ENCODE measurements at places on chromosomes 6 and 20.

GRCh38 chr6:34539181-34539580 lies 16.9 kb downstream of the SPDEF start:
- DNase-seq = no peak

GRCh38 chr20:16158090-16158975 lies 414.9 kb downstream of the KIF16B start:
- no peak for DNase-seq

DNA sequence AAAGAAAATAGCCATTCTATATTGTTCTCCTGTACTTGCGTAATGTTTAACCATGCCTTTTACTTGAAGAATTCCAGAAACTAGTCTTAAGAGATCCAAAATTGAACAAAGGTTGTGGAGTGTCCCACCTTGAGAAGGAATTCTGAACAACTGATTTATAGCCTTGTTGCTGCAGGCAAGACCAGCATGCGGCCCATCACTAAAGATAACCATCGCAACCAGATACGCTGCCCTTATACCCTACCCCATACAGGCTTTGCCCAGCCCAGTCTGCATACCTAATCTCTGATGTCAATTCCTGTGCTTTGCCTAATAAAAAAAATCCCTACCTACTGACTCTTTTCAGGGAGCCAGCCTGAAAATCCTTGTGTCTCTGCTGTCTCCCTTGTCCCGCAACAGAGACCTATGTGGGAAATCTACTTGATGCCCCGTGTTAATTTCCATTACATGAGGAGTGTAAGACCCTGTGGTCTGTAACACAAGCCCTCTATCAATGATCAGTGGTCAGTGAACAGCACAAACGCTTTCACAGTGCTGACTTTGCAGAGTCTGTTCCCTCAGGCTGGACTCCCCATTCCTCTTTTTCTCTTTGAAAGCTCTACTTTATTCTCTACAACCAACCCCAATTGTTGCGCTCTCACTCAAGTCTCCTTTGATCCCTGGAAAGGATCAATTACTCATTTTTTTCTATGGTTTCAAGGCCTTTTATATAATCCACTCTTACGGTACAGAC lies 125.7 kb upstream of the BTBD3 start:
- DNase-seq = no peak

GRCh38 chr6:52641826-52642225 lies 29.1 kb upstream of the TMEM14A start:
- DNase-seq = no peak

GRCh38 chr20:34271956-34272355 lies 30.7 kb downstream of the ASIP start:
- DNase-seq = no peak

GRCh38 chr6:53979468-53980067 lies 131.7 kb upstream of the MLIP start:
- DNase-seq = no peak
